Activated CD4-positive, CD25-positive, alpha-beta regulatory T cell treated with anti-CD3 and anti-CD28 coated beads, Interleukin-2, amount 50 U/mL, for 16 hours (primary cell): ENCODE measurements at places on chromosomes 2 and 18.

DNA sequence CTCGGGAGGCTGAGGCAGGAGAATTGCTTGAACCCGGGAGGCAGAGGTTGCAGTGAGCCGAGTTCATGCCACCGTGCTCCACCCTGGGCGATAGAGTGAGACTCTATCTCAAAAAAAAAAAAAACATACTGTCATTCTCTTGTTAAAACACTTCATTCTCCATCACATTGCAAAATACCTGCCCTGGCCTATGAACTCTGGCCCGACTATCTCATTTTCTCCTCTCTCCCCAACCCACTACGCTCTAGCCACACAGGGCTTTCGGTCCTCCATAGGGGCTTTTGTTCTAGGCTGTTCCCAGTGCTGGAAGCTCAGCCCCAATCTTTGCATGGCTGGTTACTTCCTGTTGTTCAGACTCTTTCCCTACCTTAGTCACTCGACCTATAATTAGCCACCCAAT lies 10.3 kb downstream of the CEP76 start:
- no peak for DNase-seq

- DNase-seq: no peak
Observed at GRCh38 chr2:176261136-176261535, 8.1 kb upstream of the MTX2 start.

DNA sequence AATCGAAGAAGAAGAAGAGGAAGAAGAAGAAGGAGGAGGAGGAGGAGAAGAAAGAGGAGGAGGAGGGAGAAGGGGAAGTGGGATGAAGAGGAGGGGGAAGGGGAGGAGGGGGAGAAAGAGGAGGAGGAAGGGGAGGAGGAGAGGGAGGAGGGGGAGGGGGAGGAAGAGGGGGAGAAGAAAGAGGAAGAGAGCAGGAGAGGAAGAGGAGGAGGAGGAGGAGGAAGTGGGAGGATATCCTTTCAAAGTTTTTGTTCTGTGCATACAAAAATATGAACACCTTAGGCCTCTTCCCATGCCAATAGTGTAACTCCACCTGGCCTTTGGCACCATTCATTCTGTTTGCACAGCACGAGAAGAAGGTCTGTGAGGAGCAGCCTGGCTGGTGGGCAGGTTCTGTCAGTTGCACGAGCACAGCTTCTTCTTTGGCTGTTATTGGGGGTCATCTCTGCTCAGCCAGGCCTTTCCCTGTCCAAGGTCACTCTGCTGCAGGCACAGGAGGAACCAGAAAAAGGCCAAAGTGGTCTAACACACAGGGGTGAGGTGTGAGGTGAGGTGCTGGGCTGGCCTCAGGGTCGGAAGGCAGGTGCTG lies 25.8 kb upstream of the PLB1 start:
- DNase-seq: no peak

DNA sequence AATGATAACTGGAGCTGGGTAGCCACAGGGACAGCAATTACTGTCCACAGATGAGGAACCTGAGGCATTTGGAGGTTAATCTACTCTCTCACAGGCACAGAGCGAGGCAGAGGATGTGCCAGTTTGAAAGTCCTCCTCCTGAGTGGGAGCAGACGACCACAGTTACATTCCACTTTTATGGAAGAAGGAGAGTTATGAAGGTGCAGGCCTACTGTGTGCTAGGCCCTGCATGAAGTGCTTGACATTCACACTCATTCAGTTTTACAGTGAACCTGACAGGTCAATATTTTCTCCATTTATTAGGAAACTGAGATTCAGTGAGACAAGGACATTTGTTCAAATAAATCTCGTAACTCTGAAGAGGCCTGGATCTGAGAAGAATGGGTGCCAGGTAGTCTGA lies 142.0 kb downstream of the TDRD15 start:
- DNase-seq: no peak

GRCh38 chr18:28161608-28162599 lies 15.0 kb downstream of the CDH2 start:
- DNase-seq: no peak

- no peak for DNase-seq
Observed at GRCh38 chr2:8234253-8234652, 447.6 kb upstream of the ID2 start.

- DNase-seq: no peak
Observed at GRCh38 chr2:64543008-64543697, 19.0 kb downstream of the AFTPH start.

GRCh38 chr2:26727641-26728561 lies 35.4 kb downstream of the KCNK3 start:
- no peak for DNase-seq

DNA sequence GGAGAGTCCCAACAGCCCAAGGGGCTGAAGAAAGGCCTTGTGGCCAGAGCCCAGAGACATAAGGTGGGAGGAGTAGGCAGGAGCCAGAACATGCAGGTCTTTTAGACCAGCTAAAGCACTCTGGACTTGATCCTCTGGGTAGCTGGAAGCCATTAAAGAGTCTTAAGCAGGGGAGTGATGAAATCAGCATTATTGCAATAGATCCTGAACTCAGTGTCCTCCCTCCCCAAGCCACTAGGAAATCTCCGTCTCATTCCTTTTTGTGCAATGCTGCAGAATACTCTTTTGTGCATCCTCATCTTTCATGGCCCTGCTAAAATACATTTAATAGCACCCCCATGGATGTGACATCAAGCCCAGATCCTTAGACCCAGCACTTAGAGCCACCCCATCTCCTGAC lies 58.6 kb upstream of the ZCCHC2 start:
- DNase-seq: no peak

DNA sequence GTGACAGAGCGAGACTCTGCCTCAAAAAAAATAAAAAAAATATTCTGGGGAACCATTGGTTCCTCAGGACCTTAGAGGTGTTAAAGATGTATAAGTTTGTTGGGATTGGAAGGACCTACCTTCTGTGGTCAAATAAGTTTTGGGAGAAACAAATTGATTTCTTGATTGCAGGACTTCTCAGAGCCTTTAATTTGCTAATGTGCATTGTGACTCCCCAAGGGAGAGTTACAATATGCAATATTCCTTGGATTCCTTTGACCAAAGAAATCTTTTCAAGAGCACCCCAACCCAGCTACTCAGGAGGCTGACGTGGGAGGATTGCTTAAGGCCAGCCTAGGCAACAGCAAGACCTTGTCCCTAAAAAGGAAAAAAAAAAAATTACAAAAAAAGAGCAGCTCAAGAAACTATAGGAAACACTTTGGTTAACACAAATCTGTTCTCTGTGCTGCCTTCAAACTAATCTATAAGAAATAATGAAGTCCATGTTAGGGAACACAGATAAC lies 6.5 kb downstream of the NAGK start:
- DNase-seq: no peak

- no peak for DNase-seq
Observed at GRCh38 chr2:27502142-27502541, 5.5 kb downstream of the GCKR start.

GRCh38 chr2:175880-176820 lies 87.7 kb downstream of the SH3YL1 start:
- peak; percentile 30 for DNase-seq

DNA sequence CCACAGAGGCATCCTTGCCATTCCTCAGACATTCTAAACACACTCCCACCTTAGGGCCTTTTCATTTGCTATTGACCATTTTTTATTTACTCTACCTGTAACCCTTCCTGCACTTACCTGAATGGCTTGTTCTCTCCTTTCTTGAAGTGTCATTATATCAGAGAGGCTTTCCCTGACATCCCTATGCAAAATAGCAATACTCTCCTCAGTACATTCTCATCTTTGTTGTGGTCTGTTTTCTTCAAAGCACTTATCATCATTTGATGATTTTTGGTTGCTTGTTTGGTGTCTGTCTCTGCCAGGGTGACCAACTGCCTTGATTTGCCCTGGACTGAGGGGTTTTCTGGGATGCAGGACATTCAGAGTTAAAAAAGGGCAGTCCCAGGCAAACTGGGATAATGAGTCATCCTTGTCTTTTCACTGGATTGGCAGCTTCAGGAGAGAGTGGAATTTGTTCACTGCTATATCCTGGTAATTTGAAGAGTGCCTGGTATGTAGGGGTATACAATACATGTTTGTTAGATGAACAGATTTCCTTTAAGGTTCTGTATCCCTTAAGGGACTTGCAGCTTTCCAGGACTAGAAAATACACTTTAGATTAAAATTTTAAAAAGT lies 102.4 kb downstream of the BABAM2 start:
- no peak for DNase-seq

DNA sequence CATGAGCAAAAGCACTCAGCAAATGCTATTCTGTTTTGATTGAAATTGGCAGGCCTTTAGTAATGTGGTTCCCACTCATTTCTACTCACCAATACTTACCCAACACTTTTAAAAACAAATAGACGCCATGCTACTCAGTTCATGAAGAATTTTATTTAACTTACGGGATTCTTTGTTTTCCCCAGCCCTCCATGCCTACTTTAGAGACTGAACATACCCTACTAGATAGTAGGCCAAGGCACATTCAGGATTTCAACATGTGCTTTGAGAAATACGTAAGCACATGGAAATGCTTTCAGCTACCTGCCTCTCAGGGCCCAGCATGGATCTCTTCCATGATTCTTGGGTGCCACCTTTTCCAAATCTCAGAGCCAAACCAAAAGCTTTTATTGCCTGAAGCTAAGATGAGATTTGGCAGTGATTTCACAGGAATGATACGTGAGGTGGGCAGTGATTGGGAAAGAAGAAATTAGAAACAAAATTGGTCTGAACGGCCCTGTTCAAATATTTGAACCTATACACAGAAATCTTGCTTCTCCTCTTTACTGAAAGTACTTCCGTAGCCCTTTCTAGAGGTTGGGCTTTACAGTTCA lies 31.4 kb downstream of the NAPG start:
- no peak for DNase-seq

- DNase-seq: no peak
Observed at GRCh38 chr2:44705876-44706480, 235.5 kb upstream of the SIX3 start.

- DNase-seq: no peak
Observed at GRCh38 chr2:3779496-3780049, 76.2 kb downstream of the DCDC2C start.

- no peak for DNase-seq
Observed at GRCh38 chr2:148917431-148917830, 42.4 kb downstream of the KIF5C start.

- DNase-seq: no peak
Observed at GRCh38 chr2:9836074-9836473, 7.2 kb upstream of the TAF1B start.

- DNase-seq: no peak
Observed at GRCh38 chr2:12803607-12804006, 86.9 kb downstream of the TRIB2 start.

GRCh38 chr2:219689676-219690628 lies 62.5 kb downstream of the SLC4A3 start:
- DNase-seq: peak; percentile 10

GRCh38 chr18:65751155-65752085 lies 608 bp downstream of the CDH7 start:
- no peak for DNase-seq

DNA sequence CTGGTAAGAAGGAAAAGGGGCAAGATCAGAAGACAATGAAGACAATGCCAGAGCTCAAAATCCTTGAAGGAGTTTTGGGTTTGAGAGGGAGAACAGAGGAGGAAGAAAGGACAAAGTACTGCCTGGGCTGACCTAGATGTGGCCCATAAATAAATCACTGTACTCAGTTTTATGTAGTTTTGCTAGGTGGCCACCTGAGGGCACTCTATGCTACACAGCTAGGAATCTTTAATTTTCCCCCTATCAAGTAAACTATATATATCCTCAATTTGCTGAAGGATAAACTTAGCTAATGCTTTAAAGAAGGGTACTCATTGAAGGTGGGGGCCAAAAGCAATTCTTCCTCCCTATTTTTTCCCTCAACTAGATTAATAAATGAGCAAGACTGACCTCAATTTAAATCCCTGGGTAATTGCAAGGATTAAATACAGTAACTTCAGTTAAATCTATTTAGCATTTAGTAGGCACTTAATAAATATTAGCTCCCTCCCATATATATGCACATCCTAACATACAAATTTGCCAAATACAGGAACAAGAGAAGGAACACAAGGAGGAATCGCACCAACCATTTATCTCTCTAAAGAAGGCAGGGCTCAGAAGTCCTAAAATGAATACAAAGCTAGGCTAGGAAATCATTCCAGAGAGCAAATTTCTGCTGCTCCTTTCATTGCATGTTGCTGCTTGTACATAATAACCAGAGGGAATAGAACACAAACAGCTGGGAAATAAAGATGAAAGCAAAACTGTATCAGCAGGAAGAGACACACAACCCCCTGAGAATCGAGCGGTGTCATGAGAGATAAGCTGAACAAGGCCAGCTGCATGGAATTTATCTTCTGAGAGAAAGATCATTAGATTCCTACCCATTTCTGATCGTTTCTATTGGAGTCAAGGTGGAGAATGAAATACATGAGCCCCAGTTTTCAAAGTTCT lies 540.1 kb downstream of the NRXN1 start:
- DNase-seq: no peak

DNA sequence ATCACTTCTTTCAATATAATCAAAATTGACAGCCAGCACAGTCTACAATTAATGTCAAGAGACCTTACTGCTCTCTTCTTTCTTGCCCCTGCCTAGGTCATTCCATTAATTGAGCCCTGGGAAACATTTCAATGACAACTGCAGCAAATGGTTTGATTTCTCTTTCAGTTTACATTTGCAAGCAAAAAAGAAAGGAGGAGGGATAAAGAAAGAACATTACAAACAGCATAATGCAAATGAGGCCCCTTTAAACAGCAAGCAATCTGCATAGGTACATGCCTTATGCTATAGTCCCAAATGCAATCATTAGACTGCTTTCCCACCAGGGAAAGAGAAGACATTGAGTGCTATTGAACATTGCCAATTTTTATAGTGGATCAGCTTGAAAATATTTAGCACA lies 655.0 kb upstream of the CDH2 start:
- DNase-seq: no peak

GRCh38 chr18:77044866-77045664 lies 87.5 kb downstream of the MBP start:
- no peak for DNase-seq

GRCh38 chr2:213068676-213069359 lies 82.6 kb downstream of the IKZF2 start:
- DNase-seq: no peak

DNA sequence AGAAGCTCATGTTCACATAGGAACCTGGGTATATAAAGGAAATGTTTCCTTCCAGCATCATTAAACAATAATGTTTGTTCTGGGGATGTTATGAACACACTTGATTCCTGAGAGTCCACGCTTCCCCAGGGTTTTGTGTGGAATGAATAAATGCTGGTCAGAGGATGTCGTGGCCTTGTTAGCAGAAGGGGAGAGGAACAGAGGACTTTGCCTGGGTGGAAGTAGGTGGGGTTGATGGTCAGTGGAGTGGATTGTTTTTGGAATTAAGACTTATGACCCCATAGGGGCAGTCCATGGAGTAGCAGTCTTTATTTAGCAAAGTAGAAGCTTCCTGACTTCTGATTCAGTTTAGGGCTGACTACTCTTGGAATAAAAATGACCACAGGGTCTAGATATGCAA lies 139.6 kb downstream of the MYO1B start:
- DNase-seq: no peak
